Activated CD8-positive, alpha-beta memory T cell treated with anti-CD3 and anti-CD28 coated beads, Interleukin-2, amount 10 ng/mL, durations not matched to agents 7 days and 5 days (primary cell): ENCODE measurements at places on chromosomes 2 and 18. TPM values are rescaled to one million over a fixed set of nuclear protein-coding genes. Genes with fewer than 3 reads are reported as not detected.

Gene TMEM37
- not detected for total RNA-seq

Gene ABHD1
- 0.21 TPM for total RNA-seq

Gene HOXD11
- total RNA-seq, result not detected

Gene PSD4
- 388 TPM for total RNA-seq

Gene ALLC
- not detected for total RNA-seq

Gene DIPK1C
- not detected for total RNA-seq

Gene MOGAT1
- total RNA-seq, result not detected
